Liver (tissue), 10 donors: ENCODE measurements at places on chromosomes 7 and 10. TPM values are rescaled to one million over a fixed set of nuclear protein-coding genes. Genes with fewer than 3 reads are reported as not detected.

- H3K27me3 ChIP-seq: no peaks in the 10 kb centered on the region
- H3K4me1 ChIP-seq: peaks cover 33% of the 10 kb centered on the region
- no peak for DNase-seq
- no peak overlapping the region for H3K27ac ChIP-seq
- no peaks in the 10 kb centered on the region for H3K36me3 ChIP-seq
These were observed 53.0 kb downstream of the SMURF1 start for GRCh38 chr7:99090771-99091542.

GRCh38 chr7:28036696-28037095, 143.9 kb downstream of the JAZF1 start:
- no peak overlapping the region for H3K27ac ChIP-seq
- H3K4me3 ChIP-seq: no peak overlapping the region
- H3K4me1 ChIP-seq: peaks cover 17% of the 10 kb centered on the region
- H3K27me3 ChIP-seq: no peaks in the 10 kb centered on the region
- DNase-seq: no peak

- H3K36me3 ChIP-seq: no peaks in the 10 kb centered on the region
- DNase-seq: no peak
- no peak overlapping the region for H3K27ac ChIP-seq
These were observed 1355.2 kb downstream of the XPNPEP1 start for GRCh38 chr10:108567899-108568752.

DNA sequence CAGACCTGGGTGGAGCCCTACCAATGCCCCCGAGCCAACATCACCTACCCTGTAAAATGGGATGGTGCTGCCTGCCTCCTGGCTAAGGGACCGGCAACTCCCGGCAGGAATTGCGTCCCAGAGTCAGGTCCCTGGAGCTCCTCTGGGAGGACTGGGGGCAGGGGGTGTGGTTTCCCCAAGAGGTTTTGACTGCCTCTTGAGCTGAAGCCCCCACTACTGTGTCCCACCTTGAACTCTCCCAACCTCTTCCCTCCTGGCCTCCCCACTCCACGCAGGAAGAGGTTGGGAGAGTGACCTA, 1.3 kb downstream of the SH2B2 start:
- DNase-seq: no peak
- peaks cover 7% of the 10 kb centered on the region for H3K4me1 ChIP-seq
- H3K27me3 ChIP-seq: no peaks in the 10 kb centered on the region
- peak overlapping the region; percentile 73 for H3K4me3 ChIP-seq

DNA sequence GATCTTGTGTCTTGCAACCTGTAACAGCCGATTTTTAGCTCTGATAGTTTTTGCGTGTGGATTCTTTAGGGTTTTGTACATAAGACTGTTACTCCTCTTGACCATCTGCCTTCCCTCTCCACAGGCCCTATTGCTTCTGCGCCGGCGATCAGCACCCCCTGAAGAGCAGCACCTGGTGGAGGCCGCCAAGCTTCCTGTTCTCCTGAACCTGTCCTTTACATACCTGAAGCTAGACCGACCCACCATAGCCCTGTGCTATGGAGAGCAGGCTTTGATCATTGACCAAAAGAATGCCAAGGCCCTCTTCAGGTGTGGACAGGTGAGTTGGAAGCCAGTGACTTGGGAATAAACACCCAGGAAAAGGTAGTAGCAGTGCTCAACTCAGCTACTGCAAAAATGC, 12.6 kb downstream of the FKBP6 start:
- H3K27me3 ChIP-seq: no peaks in the 10 kb centered on the region
- no peaks in the 10 kb centered on the region for H3K36me3 ChIP-seq
- H3K4me3 ChIP-seq: no peak overlapping the region
- H3K27ac ChIP-seq: no peak overlapping the region
- DNase-seq: no peak

The HTR5A gene
- not detected for total RNA-seq

DNA sequence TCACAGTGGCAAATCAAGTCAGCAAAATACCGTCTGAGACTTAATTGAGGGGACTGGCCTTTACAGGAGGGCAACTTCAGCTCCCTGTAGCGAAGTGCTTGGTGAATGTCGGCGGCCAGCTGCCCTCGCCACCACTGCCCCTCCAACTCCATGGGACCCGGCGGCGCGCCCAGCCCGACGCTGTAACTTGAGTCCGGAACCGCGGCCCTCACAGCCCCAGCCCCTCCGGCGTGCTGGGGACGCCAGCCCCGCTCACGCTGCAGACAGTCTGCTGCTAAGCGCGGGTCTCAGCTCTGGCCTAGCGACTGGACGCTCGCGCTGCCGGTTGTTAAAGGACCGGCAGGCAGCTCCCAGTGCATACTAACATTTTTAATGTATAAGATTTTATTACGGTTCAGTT, 113.4 kb upstream of the NUPR2 start:
- no peaks in the 10 kb centered on the region for H3K36me3 ChIP-seq
- no peaks in the 10 kb centered on the region for H3K4me1 ChIP-seq
- no peak overlapping the region for H3K27ac ChIP-seq
- H3K4me3 ChIP-seq: no peak overlapping the region

DNA sequence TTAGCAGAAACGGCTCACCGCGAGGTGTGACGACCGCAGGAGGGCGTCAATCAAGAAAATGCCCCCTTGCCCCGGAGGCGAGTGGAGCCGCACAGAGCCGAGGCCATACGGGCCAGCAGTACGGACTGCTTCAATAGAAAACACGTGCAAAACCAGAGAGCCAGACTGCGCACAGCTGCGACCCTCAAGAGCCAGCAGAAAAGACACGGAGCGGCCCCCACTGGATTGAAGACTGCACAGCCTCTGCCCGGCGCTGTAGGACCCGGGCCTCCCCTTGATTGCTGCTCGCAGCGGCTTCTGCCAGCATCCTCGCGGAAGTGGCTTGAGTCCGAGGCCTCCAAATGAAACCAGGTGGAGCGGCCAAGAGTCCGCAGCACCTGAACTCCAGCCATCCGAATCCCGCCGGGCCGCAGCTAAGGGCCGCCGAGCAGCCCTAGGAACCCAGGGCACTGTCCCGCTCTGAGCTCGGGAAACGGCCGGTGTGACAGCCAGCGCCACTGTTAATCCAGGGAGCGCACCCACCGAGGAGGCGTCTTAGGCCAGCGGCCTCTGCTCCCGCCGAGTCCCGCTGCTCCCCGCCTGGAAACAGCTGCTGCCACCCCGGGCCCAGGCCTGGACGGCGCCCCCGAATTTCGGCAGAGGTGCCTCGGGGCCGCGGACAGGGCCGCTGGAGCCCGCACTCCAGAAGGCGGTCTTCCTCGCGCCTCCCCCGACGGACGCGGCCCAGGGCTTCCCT, 660 bp upstream of the HHEX start:
- no peaks in the 10 kb centered on the region for H3K27me3 ChIP-seq
- H3K4me1 ChIP-seq: peaks cover 25% of the 10 kb centered on the region
- peak overlapping the region; percentile 72 for H3K4me3 ChIP-seq
- H3K27ac ChIP-seq: peak overlapping the region; percentile 88
- peak; percentile 49 for DNase-seq

DNA sequence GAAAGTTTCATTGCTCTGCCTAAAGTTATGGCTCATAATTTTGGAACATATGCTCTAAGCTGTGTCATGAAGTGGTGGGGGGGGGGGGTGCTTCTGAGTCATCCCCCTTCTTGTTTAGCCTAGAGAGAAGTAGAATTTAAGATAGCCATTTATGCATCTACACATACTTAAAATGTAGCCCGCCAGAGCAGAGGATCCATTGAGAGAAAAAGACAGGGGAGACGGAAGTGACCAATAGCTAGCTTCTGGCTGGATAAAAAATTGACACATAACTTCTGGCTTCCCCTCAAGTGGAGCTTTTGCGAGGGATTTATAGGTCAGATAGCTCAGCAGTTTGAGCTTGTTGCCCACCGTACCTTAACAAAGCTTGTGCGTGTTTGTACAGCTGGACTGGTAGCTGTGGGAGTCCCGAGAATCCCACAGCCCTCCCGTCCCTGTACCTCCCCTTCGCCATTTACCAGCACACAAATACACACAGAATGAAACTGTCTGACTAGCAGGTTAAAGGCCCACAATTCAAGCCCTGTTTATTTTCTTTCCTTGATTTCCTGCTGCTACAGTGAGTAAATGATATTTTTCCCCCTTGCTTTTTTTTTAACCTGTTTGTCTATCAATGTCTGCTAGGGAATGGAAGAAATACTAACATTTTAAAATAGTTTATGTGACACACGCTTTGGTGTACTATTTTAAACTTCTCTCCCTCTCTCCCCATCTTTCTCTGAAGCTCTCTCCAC, 232.6 kb upstream of the FERD3L start:
- no peaks in the 10 kb centered on the region for H3K36me3 ChIP-seq
- H3K27me3 ChIP-seq: no peaks in the 10 kb centered on the region
- no peak for DNase-seq
- no peak overlapping the region for H3K4me3 ChIP-seq
- H3K4me1 ChIP-seq: no peaks in the 10 kb centered on the region

- H3K36me3 ChIP-seq: no peaks in the 10 kb centered on the region
- H3K27me3 ChIP-seq: no peaks in the 10 kb centered on the region
- H3K27ac ChIP-seq: no peak overlapping the region
- H3K4me1 ChIP-seq: peaks cover 5% of the 10 kb centered on the region
These were observed 97.0 kb downstream of the ABLIM1 start for GRCh38 chr10:114561008-114561523.
